Non-pigmented ciliary epithelial cell (primary cell): ENCODE measurements at places on chromosomes 3 and 15.

GRCh38 chr3:180383332-180384020 is 218.5 kb upstream of the TTC14 start:
- DNase-seq, result no peak

DNA sequence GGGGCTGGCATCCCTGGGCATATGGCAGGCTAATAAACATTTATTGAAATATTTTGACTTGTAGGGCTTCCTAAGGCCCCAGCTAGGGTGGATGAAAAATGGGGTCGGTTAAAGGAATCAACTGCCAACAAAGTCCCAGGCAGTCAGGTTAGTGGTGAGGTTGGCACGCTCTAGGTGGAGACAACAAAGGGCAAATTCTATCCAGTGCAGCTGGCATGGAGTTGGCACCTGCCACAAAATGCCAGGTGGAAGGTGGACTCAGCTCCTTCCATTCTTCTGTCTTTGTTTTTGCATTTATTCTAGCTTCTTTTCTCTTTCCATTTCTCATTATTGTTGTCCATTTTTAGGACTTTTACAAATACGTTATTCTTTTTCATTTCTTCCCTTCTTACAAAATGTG is 31.0 kb downstream of the LCMT2 start:
- no peak for DNase-seq

DNA sequence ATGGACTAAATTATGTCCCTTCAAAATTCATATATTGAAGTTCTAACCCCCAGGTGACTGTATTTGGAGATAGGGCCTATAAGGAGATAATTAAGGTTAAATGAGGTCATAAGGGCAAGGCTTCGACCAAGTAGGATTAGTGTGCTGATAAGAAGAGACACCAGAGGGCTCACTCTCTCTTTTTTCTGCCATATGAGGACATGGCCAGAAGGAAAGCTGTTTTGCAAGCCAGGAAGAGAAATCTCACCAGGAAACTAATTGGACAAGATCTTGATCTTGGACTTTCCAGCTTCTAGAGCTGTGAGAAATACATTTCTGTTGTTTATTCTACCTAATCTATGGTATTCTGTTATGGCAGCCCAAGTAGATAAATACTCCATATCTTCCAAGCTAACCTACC is 503.6 kb upstream of the NAALADL2 start:
- no peak for DNase-seq

GRCh38 chr15:24961967-24962366 is 7.2 kb downstream of the SNRPN start:
- no peak for DNase-seq

- no peak for DNase-seq
These were observed 166.2 kb upstream of the NSMCE3 start for GRCh38 chr15:29435811-29436210.

- DNase-seq, result no peak
These were observed 156.3 kb upstream of the UBE2E1 start for GRCh38 chr3:23649448-23649847.

DNA sequence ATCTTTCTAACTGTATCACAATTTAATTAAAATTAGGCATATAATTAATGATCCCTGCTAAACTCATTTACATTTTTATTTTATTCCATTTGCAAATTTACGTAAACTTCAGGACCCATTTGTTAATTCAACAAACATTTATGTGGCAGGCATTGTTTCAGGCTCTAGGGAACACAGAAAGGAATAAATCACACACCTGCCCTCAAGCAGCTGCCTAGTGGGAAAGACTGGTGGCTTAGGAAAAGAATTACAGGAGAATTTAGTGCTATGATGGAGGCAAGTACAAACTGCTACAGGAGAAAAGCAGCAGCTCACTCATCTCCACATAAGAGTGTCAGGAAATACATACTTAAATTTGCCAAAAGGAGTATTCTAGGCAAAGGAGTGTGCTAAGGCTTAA is 11.2 kb downstream of the CBLB start:
- DNase-seq, result no peak

GRCh38 chr15:74134387-74135027 is 4.1 kb downstream of the ISLR2 start:
- DNase-seq, result no peak

DNA sequence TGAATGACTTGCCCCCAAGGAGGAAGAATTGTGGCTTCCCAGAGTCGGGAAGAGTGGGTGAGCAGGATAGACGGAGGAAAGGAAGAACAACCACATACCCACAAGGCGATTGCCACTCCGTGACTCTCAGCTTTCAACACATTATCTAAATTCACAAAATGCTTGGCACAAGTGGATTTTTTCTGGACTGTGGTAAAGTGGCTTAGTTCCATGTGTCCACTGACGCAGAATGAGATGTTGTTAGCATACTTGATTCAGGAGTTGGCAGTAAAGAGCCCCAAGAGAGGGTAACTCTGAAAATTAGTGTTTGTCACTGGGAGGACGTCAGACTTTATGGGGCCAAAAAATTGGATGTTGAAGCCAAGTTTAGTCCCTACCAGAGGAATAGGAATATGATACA is 198.8 kb upstream of the CTNNB1 start:
- DNase-seq, result no peak

- no peak for DNase-seq
These were observed 253.9 kb upstream of the LYSMD4 start for GRCh38 chr15:99987119-99987506.

DNA sequence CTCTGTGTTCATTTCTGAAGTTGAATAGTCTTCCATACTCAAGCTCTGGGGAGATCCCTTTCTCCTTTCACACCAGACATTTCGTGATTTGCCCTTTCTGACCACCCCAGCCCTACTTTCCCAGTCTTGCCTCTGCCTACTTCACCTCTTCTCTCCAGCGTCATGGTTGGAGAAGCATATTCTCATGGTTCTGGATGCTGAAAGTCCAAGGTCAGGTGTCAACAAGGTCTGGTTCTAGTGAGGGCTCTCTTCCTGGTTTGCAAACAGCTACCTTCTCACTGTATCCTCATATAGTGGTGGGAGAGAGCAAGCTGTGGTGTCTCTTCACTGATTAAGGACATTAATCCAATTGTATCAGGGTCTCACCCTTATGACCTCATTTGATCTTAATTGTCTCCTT is 169.4 kb downstream of the IGF1R start:
- no peak for DNase-seq

DNA sequence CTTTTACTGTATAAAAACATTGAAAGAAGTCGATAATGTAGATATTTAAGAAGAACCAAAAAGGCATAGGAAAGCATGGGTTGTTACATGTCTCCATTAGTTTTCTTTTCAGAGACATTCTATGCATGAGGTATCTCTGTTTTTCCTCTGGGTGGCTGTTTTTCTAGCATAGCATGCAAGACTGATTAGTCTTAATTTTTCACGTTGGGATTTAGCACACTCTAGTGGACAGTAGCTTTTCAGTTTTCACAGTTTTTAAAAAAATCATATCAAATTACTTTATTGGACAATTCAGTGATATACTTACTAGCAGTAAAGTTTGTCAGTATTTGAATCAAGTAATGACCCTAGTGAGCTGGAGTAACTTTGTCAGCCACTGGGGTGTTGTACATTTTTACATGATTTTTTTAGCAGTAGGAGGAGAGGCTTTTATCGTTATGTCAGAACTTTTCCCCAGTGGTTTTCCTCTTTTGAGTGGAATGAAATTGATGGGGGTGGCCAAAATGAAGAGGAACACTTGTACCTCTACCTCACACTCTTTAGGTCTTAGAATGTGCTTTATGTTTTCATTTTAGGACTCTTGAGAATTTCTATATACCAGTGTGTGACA is 57.2 kb downstream of the SEC22A start:
- peak; percentile 28 for DNase-seq

GRCh38 chr15:62492900-62493299 is 327.8 kb upstream of the C2CD4B start:
- DNase-seq, result no peak

DNA sequence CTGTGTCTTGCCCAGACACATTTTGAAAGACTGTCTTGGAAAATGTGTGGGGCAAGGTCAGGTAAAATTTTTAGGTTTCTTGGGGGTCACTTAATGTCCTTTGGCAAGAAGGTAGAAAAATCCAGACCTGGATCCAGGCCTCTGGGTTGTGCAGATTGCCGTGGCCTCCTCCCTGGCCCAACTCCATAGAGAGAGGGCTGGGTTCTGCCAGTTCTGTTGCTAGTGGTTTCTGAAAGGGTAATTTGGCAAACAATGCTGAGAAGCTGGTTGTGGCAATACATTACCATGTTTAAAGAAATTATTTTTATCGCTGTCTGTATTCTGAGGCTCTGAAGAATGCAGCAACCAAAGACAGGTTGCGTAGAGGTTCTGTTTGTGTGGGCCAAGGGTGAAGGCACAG is 20.2 kb upstream of the TMEM158 start:
- no peak for DNase-seq

DNA sequence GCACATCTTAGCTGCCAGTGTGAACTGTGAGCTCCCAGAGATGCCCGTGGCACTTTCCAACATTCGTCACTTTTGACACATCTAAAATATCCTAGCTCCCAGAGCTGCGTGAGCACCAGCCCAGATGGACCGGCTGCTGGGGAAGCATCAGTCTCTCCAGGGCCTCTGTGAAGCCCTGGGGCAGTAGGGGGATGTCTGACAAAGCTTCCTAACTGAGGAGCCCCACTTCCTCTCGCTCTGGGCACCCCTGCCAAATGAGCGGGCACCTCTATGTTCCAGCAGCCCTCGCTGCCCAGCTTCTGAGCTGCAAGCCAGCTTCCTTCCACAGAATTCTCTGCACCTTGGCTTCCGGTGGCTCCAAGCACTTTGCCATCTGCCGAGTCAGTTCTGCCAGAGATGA is 91.1 kb downstream of the LIPC start:
- no peak for DNase-seq
